Activated CD8-positive, alpha-beta T cell treated with anti-CD3 and anti-CD28 coated beads, Interleukin-2, amount 10 ng/mL, durations not matched to agents 7 days and 5 days (primary cell): ENCODE measurements at places on chromosomes 5 and 9. TPM values are rescaled to one million over a fixed set of nuclear protein-coding genes. Genes with fewer than 3 reads are reported as not detected.

The IFNA21 gene
- total RNA-seq: not detected

DNA sequence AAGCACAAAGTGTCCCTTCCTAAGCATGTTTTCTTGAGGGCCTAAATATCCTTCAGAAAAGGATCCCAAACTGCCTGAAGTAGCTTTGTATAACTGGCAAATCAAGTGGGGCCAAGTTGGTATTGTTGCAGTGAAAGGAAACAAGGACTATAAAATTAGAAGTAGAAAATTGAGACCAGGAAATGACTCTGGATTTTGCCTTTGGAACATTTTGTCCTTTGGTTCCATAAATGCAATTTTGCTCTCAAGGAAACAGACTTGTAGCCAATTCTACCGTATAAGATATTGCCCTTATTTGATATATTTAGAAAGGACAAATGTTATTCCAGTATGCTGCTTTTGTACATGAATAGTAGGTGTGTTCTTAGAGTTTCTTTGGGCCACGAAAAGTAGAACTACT lies 34.4 kb downstream of the RABGAP1 start:
- DNase-seq: no peak

The NMUR2 gene
- total RNA-seq: not detected

- DNase-seq: no peak
These were observed 226.9 kb downstream of the IRX2 start for GRCh38 chr5:2524620-2525019.

DNA sequence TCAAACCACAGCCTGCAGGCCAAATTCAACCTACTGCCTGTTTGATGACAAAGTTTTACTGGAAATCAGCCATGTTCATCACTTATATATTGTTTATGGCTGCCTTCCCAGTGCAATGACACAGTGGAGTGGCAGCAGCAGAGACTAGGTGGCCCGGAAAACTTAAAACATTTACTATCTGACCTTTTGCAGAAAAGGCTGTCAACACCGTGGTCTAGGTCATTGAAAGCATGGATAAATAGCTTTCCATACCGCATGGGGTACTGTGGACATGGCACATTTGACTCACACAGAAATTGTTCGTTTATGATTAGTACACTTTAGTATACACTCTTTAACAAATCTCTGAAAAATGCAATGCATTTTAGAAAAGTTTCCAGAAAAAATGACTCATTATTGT lies 298.3 kb upstream of the EFNA5 start:
- no peak for DNase-seq

DNA sequence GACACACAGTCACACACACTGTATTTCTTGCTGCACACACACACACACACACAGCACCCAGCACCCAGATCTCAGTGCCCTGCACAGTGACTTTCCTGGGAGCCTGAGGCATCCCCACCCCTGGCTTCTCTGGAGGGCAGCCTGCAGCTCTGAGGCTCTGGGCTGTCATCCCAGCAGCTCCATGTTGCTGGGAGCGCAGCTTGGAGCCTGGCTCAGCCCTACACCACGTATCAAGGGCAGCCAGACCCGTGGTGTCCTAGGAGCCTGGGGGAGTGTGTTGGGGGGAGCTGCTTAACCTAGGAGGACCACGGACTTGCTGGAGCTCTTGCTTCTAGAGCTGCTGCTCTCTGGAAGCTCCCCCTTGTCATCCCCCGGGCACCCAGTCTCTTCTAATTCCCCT lies 5.2 kb downstream of the IER5L start:
- no peak for DNase-seq

The UAP1L1 gene
- 63.1 TPM for total RNA-seq

The ACTBL2 gene
- total RNA-seq: not detected
